ENCODE measurements at places on chromosomes 6 and 20.

GRCh38 chr20:59163631-59164530 lies at the start of gene ZNF831:
Gene ZNF831 (plus strand): TSS chr20:59163821. CDS start chr20:59191020, 27,199 bp downstream.
- no peak for DNase-seq

DNA sequence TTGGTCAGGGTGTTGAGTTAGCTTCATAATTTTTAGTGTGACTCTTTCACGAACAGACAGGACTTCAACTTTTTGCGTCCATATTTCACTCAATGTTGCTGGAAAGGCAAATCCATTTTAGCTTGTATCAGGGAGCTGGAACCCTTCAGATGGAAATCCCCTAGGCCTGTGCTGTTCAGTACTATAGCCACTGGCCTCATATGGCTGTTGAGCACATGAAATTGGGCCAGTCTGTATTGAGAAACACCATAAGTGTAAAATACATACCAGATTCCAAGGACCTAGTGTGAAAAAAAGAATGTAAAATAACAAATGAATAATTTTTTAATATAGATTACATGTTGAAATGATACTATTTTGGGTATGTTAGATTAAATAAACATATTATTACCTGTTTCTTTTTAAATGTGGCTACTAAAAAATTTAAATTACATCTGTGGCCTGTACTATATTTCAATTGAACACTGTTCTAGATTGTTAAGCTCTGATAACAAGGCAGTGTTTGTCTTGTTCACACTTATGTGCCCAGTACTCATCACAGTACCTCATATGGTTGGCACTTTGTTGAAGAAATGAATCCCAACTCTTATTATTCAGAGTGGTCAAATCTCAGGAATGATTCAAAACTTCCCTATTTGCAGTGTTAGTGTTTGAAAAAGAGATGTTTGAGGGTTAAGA lies 34.3 kb downstream of the CTNNBL1 start:
- DNase-seq, result no peak

DNA sequence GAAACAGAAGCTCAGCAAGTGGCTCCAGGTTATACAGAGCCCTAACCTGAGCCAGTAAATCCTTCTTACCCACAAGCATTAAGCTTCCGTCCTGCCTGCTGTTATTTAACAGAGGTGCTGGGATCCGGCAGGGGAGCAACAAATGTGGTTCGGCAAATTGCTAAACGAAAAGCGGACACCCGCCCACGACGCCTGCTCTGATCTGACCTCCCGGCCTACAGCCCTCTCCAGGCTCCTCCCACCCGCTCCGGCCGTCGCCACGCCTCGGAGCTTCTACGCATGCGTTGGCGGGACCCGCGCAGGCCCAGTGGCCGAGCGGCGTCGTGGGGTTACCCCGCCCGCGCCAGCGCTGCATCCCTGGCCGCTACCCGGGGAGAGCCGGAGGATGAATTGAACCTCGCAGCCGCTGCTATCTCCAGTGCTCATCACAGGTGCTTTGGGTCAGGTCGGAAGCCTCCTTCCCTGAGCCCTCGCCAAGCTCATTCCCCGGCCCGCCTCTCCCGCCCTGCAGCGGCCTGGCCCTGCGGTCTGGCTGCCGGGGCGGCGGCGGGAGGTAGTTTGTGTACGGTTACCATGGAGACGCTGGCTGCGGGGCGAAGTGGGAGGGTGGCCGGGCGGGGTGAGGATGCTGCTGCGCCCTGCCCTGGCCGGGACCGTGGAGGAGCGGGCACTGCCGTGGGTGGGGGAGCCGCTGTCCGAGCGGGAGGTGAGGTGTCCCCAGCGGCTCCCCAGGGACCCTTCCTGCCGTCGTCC lies at the start of gene ARMC2:
Gene ARMC2, plus strand, starts transcription at position 307 of the 753 bp plus-strand sequence. CDS start 5,846 bp downstream, outside the sequence.
- peak; percentile 93 for DNase-seq

DNA sequence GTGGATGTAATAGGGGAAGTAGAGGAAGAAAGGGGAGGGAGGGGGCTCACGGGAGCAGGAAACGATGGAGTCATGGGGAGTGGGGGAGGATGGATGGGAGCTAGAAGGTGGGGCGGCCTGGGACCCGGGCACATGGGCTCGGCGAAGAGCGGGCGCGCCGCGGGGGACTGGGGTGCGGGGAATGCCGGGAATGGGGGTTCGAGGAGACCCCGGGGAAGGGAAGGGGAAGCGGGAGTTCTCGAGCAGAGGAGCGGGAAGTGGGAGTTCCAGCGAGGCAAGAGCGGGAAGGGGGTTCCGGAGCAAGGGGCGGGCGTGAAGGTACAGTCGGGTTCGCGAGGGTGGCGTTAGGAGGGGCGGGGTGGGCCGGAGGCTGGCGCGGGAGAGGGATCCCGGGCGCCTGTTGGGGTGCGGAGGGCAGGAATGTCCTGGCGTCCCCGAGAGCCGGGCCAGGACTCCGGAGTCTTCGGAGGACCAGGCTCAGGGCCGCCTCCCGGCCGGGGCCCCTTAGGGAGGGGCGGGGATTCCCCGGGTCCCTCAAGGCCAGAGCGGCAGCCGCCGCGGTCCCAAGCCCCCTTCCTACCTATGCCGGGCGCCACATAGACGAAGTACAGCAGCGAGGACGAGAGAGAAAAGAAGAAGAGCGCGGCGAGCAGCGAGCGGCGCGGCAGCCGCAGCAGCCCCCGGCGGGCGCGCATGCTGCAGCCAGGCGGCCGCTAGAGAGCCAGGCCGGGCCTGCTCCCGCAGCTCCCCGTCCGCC lies 504 bp downstream of the B4GALT5 start:
- DNase-seq, result no peak

GRCh38 chr20:24504331-24505285 lies 35.2 kb downstream of the SYNDIG1 start:
- no peak for DNase-seq

GRCh38 chr6:112253498-112253840 lies 898 bp downstream of the LAMA4 start:
- no peak for DNase-seq

DNA sequence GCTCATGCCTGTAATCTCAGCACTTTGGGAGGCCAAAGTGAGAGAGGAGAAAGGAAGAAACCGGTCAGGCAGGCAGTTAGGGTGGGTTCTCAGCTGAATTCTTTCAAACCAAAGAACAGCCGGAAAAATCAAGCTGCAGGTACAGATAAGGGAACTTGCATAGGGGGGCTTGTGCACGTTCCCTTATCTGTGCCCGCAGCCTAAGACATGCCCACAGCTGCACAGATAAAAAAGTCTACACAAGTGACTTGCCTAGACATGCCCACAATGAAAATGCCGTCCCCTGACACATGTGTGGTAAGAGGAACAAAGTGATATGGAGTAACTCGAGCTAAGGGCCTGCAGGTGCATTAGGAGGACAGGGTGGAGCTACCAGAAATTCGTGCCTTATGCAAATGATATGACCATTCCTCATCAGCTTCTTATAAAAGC lies 175.8 kb upstream of the SALL4 start:
- no peak for DNase-seq

GRCh38 chr6:15077006-15077405 lies 168.9 kb upstream of the JARID2 start:
- no peak for DNase-seq

GRCh38 chr6:99501762-99502161 lies 13.5 kb downstream of the USP45 start:
- DNase-seq, result no peak

- DNase-seq, result no peak
Measured at GRCh38 chr6:24982231-24982630, 46.5 kb upstream of the RIPOR2 start.

Data from substantia nigra (tissue), 51 donors.